ENCODE measurements at places on chromosomes 2 and 18.

- DNase-seq = no peak
Measured at GRCh38 chr2:127675331-127676261, at the start of gene LIMS2. Gene LIMS2, minus strand, starts transcription at chr2:127675530. Its CDS starts 506 bp downstream, at chr2:127675024.

- no peak for DNase-seq
Measured at GRCh38 chr2:30316408-30316807, 85.1 kb downstream of the LBH start.

GRCh38 chr2:657766-658165 is 19.4 kb downstream of the TMEM18 start:
- DNase-seq = no peak

- DNase-seq = no peak
Measured at GRCh38 chr2:125169022-125169763, 1144.1 kb downstream of the CNTNAP5 start.

GRCh38 chr2:165402162-165402561 is 67.3 kb upstream of the CSRNP3 start:
- DNase-seq = no peak

GRCh38 chr2:205463466-205464025 is 218.8 kb upstream of the NRP2 start:
- no peak for DNase-seq

GRCh38 chr2:238125127-238125885 is 13.2 kb upstream of the KLHL30 start:
- no peak for DNase-seq

GRCh38 chr2:177430411-177430810 is 37.8 kb downstream of the AGPS start:
- no peak for DNase-seq

DNA sequence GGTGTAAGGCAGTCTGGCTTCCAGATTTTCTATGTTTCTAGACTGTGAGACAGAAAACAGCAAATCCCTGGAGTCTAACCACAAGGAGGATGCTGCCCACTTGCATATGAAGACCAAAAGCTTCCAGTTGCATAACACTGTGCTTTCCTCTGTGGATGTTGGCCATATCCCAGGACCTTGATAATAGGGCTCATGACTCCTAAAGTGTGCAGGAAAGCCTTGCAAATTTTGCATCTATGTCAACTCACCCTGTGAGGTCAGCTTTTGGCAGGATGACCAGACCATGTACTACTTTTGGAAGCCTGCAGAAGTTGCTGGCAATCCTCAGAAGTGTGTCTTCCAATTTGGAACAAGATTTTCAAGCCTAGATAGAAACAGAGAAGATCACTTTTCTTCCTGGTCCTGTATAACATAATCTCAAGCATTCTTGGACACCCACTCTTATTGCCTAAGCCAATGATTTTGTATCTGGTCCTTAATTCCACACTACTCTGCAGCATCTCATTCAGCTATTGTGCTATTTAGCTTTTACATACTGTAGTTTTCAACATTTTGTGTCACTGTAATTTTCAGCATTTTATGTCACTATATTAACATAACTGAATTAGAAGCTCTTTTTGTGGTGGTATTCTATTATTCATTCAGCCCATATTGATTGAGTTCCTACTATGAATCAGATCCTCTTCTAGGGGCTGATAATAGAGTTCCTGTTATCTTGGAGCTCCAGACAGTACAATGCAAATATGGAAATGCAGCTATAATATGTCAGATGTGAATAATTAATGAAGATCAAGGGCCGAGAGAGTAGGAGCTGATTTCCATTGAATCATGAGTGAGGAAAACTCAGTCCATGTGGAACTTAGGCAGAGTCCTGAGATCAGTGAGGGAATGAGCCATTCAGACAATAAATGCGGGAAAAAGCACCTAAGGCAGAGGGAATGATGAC is 85.3 kb upstream of the RAB27B start:
- no peak for DNase-seq

DNA sequence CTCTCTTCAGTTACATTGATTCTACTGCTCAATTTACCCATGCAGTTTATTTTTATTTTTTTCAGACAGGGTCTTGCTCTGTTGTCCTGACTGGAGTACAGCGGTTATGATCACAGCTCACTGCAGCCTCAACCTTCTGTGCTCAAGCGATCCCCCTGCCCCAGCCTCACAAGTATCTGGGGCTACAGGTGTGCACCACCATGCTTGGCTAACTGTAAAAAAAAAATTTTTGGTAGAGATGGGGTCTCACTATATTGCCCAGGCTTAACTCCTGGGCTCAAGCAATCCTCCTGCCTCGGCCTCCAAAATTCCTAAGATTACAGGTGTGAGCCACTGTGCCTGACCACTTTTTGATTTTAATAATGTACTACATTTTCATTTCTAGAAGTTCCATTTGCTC is 93.8 kb upstream of the RNU4ATAC start:
- no peak for DNase-seq

DNA sequence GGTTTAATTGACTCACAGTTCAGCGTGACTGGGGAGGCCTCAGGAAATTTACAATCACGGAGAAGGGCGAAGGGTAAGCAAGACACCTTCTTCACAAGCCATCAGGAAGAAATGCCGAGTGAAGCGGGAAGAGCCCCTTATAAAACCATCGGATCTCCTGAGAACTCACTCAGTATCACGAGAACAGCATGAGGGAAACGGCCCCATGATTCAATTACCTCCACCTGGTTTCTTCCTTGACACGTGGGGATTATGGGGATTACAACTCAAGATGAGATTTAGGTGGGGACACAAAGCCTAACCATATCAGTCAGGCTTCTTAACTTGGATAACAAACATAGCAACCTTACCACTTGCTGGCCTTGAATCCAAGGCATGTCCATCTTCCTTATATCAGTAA is 289.0 kb upstream of the STON1 start:
- no peak for DNase-seq

- no peak for DNase-seq
Measured at GRCh38 chr2:47012866-47013265, 97.3 kb upstream of the MCFD2 start.

DNA sequence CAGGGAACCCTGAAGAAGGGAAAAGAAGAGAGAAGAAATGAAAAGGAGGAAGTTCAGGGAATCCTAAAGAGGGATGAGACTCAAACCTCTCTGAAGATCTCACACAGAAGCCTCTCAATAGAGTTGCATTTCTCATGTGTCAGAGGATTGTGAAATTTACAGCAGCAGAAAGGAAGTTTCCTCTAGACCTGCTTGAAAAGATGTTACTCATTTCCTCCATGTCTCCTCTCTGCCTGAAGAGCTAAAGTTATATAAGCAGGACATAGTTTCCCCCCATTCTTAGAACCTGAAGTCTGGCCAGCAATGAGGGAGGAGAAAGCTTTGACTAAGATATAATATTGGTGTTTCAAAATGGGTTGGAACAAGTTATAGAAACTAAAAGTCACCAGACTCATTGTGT is 1155.6 kb downstream of the LRP1B start:
- no peak for DNase-seq

GRCh38 chr2:28232295-28232694 is 160.4 kb upstream of the FOSL2 start:
- DNase-seq = no peak

- no peak for DNase-seq
Measured at GRCh38 chr2:65436824-65437221, 4.4 kb upstream of the SPRED2 start.

GRCh38 chr2:31170071-31170698 is 31.9 kb upstream of the GALNT14 start:
- DNase-seq = peak; percentile 65

GRCh38 chr18:59593291-59593717 is 103.9 kb downstream of the CCBE1 start:
- no peak for DNase-seq

GRCh38 chr18:77870894-77871293 is 621.2 kb downstream of the GALR1 start:
- no peak for DNase-seq

DNA sequence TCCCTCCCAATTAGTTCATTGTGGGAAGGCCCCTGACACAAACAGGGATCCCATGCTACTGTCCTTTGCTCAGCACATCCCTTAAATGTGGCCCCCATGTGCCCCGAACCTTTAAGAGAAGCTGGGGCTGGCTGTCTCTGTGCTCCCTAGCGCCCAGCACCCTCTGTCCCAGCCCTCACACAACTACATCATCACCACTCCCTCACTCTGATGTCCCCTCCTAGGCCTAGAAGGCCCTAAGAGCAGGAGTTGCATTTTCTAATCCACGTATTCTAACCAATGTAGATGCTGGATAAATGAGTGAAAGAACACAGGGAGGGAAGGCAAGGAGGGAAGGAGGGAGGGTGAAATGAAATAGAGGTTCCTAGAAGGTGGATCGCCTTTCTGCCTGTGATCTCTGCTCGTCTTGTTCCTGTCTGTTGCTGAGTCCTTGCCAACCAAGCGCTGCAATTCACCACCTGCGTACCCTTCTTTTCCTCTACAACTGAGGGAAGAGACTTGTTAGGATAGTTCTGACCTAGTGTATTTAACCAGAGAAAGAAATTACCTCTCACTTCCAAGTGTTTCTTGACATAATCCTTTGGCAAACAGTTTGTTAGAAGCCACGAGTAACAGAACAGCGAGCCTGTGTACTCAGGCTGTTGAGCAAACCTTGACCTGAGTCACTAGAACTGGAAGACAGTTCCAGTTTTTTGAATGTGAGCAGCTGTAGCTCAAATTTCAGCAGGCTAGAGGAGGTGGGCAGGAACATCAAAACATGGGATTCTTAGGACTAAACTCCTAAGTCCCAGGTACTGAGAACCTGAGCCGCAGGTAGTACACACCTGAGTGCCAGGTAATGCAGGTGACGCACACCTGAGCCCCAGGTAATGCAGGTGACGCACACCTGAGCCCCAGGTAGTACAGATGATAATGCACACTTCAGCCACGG is 181.5 kb upstream of the ID2 start:
- DNase-seq = no peak

DNA sequence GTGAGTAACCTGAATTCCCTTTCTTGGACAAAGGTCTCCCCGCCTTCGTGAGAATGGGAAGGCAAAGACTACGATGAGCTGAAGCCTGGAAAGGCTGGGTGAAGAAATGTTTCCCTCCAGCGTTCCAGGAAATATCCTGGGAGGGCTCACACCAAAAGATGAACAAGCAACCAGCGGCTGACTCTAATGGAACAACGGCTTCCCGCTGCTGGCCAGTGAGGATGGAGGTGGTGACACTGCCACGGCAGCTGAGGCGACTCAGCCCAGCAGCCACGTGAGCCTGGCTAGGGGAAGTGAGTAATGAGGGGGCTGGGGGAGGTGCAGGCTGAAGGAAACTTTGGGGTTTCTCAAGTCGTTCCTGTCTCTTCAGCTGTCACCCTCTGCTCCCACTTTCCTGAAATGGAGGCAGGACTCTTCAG is 105.0 kb upstream of the SMAD7 start:
- DNase-seq = no peak

DNA sequence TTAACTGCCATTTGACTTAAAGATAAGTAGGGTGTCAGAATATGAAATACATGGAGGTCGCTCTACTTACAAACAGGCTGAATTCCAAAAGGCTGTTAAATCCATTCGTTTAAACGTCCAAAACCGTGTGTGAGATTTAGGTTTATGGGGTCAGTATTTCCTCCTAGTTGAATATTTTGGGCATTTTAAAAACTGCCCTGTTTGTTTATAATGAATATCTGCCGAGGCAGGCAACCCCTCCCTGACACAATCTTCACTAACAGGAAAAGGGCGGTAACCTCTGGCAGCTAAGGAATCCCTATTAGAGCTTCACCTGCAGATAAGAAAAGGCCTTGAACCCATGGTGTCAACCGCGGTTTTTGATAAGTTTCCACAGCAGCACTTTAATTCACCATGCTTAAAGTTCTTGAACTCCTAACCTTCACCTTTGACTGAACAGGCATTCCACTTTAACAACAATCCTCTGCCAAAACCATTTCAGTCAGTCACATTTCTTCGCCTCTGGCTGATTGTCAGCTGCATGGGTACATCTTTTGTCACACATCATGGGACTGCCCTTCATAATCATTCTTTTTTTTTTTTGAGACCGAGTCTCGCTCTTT is 17.8 kb downstream of the TRAK2 start:
- DNase-seq = no peak

DNA sequence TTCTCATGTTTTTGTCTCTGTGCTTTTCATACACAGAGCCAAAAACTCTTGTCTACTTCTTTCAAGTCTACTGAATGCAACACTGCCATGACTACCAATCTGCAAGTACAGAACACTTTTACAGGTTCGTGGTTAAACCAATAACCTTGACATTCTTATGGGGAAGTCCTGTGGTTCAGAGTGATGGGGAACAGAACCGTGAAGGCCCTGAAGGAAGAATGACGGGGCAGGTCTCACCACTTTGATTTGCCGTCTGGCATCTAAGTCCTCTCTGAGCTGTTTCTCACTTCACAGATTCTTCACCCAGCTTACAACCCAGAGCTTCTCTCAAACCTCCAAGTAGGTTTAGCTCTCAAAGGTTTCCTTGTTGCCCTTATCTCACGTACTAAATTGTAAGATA is 117.5 kb upstream of the SNTG2 start:
- no peak for DNase-seq

GRCh38 chr2:78281164-78281563 is 744.3 kb upstream of the REG3G start:
- DNase-seq = no peak

- no peak for DNase-seq
Measured at GRCh38 chr2:203688798-203689197, 17.6 kb upstream of the CD28 start.

GRCh38 chr18:74563999-74564398 is 29.7 kb downstream of the CNDP1 start:
- no peak for DNase-seq

- DNase-seq = peak; percentile 89
Measured at GRCh38 chr2:28751956-28752630, 463 bp downstream of the PPP1CB start.

DNA sequence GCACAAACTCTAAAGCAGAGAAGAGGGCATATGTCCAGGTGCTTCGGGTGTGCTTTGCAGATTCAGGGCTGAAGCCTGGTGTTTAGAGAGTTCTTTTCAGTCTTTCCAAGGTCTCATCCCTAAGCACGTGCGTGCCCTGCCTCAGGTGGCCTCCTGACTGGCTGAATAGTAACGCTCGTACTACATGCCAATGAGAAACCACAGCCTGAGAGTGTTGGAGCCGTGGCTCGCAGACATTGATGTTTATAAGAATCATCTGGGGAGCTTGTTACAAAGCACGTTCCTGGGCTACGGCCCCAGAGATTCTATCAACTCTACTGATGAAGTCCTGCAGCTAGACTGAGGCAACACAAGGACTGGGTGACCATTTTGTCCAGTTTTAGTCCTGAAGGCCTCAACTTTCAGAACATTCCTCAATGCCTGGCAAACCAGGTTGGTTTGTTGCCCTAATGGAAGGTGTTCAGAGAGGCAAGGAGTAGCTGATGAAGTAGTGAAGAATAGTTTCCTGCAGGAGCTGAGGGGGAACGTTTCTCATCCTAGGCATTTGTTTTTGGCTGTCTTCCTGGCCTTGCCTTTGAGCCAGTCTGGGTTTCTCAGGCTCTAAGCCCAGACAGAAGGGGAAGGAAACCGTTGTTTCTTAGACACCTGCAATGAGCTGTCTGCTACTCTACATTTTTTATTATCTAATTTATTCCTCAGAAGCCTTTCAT is 31.5 kb upstream of the HAAO start:
- DNase-seq = no peak
